ENCODE measurements at places on chromosomes 7 and 10. TPM values are rescaled to one million over a fixed set of nuclear protein-coding genes. Genes with fewer than 3 reads are reported as not detected.

The FGL2 gene
- total RNA-seq = 3.4 TPM

The SLC13A4 gene
- total RNA-seq = 7.6 TPM

The RAB19 gene
- not detected for total RNA-seq

The TAS2R5 gene
- total RNA-seq = 3.4 TPM

The PKD2L1 gene
- total RNA-seq = 0.62 TPM

DNA sequence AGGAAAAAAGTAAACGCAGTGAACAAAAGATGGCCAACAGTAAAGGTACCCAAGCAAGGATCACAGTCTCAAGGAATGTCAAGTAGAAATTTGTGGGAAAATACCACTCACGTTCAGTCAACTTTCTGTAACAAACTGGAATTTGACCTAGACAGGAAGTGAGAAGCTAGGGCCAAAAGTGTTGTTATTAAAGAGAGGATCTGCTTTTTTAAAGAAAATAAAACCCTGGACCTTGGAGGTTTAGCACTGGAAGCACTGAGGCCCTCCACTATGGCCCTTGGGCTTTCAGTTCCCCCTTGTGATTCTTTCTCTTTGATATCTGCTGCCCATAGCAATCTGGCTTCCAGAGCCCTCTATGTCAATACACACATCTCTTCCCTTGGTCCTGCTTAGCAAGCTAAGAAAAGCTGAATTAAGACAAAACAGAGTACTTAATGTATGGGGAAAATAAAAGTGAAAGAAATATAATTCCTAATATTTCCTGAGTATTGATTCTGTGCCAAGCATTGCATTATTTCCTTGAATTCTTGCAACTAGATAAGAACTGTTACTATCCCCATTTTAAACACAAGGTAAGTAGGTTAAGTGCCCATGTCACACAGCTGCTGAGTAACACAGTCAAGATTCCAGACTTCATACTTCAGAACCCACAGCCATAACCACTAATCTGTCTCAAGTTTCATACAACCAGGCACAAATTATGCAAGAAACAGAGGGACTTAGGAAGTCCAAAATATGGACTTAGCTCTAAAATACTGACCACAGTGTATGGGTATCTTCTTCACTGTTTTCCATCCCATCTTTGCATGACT is 2.6 kb upstream of the ZNF438 start:
- no peak for DNase-seq

GRCh38 chr7:1939434-1940401 is 269.6 kb downstream of the ELFN1 start:
- DNase-seq = no peak

DNA sequence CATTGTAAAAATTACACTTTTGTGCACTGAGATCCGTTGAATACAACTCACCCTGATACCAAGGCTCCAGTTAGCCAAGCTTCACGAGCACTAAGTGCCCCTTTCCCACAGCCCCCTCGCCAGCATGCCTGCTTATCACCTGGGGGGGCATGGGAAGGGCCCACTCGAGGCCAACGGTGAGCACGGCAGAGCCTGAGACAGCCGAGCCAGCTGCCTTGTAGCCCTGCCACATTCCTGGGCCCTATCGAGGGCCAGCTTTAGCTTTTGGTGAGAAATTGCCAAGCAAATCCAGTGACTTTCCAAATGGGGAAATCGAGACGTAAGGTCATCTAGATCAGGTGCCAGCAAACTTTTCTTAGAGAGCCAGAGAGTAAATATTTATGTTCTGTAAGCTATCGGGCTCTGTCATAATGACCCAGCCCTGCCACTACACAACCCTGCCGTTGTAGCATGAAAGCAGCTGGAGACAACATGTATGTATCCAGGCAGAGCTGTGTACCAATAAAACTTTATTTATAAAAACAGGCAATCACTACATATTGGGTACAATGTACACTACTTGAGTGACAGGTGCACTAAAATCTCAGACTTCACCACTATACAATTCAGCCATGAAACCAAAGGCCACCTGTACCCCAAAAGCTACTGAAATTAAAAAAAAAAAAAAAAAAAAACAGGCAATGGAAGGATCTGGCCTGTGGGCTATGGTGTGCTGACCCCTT is 83.6 kb downstream of the FAM53B start:
- no peak for DNase-seq

GRCh38 chr7:23235813-23236221 is 10.8 kb upstream of the GPNMB start:
- DNase-seq = no peak

- no peak for DNase-seq
These were observed 5.0 kb downstream of the TPK1 start for GRCh38 chr7:144830811-144831210.

- no peak for DNase-seq
These were observed 62.2 kb downstream of the GRID1 start for GRCh38 chr10:86304436-86304835.

DNA sequence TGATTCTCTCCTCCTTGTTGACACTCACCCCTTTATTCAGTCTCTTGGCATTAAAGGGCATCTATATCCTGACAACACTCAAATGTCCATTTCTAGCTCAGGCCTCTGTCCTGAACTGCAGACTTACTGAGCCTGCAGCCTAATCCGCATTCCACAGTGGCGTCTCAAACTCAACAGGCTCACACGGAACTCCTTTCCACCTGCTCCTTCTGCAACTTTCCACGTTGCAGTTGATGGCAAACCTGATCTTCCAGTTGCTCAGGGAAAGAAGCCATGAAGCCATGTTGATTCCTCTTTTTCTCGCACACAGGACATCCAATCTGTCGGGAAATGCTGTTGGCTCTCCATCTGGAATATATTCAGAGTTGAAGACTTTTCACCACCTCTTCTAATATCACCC is 522.4 kb downstream of the CCSER2 start:
- DNase-seq = no peak

DNA sequence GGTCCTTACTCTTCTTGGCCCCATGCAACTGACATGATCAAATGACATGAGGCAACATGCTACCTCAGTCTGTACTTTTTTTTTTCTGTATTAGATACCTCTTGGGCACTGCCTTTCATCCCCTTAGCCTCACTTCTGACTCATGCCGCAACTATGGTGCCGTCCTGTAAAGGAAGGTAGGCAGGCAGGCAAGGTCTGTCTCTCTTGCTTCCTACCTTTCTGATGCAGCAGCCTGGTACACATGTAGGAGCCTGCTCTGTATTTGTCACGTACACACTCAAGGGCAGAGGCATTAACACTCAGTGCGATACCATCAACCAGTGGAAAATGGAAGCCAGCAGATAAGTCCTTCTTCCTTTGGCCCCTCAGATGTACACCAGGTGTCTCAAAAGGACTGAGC is 146.7 kb downstream of the ATE1 start:
- DNase-seq = no peak

GRCh38 chr10:7467031-7467667 is 56.3 kb upstream of the SFMBT2 start:
- DNase-seq = no peak

- peak; percentile 7 for DNase-seq
These were observed 74.1 kb downstream of the TACC2 start for GRCh38 chr10:122062831-122063674.

DNA sequence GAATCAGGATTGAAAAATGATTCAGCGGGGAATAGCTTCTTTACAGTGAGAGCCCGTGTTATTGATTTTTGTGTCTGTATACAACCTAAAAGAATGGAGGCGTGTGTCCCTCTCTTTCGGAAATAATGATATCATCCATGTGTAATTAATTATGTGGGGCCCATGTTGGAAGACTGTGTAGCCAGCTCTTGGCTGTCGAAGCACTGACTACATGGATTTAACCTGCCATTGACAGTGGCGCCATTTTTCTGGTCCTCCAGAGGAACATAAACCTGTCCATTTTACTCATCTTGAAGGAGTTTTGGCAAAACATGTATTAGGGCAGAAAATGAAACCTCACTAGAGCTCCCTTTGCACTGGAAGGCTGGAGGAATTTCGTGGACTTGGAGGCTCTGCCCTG is 119.6 kb downstream of the ITIH5 start:
- DNase-seq = no peak

- no peak for DNase-seq
These were observed 237.3 kb downstream of the CDK14 start for GRCh38 chr7:90833443-90833842.

- DNase-seq = no peak
These were observed 13.7 kb upstream of the HERC4 start for GRCh38 chr10:68088740-68089139.

- DNase-seq = no peak
These were observed 519.2 kb upstream of the PCDH15 start for GRCh38 chr10:55320187-55320700.

DNA sequence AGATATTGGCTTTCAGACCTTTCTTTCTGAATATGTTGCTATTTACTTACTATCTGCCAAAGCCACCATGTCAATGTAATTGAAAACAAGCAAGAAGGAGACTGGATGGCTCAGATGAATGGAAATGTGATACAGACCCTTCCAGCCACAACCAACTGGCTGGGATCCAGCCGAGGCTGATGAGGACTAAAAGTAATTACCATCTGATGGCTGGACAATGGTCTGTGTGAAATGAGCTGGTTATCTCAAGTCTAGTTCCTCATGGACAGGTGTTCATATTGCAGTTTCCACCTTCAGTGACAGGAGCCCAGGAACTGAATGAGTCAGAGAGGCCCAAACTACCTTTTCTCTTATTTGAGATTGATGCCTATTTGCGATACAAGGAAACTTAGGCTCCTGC is 267.5 kb downstream of the GATA3 start:
- no peak for DNase-seq

GRCh38 chr10:71713135-71714030 is 6.2 kb downstream of the C10orf105 start:
- peak; percentile 67 for DNase-seq

DNA sequence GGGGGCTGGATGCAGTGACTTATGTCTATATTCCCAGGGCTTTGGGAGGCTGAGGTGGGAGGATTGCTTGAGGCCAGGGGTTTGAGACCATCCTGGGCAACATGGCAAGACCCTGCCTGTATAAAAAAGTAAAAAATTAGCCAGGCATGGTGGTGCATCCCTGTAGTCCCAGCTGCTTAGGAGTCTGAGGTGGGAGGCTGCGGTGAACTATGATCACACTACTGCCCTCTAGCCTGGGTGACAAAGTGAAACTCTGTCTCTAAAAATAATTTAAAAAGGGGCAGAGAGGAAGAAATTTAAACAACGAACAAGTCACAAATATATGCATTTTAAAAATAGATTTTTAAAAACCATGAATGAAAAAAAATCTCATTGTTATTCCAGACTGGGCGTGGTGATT is 46.2 kb upstream of the FEZF1 start:
- no peak for DNase-seq

GRCh38 chr10:94645285-94645684 is 38.2 kb upstream of the CYP2C18 start:
- no peak for DNase-seq

DNA sequence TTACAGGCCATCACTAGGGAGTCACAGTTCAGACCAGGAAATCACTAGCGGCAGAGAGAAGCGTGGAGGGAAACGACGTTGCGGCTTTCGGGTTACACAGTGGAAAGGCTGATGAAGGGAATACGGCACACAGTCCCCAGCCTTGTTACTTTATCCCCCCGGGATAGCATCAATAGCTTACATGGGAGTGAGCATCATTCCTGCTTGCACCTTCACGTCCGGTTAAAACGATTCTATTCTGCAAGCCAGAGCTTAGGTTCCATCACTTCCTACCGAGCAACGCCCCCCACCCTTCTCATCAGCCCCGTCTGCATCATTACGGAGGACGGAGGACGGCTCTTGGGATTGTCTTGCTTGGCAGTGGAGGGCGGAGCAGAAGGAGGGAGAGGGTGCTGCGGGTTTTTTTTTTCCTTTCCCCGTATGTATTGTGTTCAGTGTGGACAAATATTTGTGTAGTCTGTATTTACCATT is 124.9 kb downstream of the CLEC2L start:
- no peak for DNase-seq

DNA sequence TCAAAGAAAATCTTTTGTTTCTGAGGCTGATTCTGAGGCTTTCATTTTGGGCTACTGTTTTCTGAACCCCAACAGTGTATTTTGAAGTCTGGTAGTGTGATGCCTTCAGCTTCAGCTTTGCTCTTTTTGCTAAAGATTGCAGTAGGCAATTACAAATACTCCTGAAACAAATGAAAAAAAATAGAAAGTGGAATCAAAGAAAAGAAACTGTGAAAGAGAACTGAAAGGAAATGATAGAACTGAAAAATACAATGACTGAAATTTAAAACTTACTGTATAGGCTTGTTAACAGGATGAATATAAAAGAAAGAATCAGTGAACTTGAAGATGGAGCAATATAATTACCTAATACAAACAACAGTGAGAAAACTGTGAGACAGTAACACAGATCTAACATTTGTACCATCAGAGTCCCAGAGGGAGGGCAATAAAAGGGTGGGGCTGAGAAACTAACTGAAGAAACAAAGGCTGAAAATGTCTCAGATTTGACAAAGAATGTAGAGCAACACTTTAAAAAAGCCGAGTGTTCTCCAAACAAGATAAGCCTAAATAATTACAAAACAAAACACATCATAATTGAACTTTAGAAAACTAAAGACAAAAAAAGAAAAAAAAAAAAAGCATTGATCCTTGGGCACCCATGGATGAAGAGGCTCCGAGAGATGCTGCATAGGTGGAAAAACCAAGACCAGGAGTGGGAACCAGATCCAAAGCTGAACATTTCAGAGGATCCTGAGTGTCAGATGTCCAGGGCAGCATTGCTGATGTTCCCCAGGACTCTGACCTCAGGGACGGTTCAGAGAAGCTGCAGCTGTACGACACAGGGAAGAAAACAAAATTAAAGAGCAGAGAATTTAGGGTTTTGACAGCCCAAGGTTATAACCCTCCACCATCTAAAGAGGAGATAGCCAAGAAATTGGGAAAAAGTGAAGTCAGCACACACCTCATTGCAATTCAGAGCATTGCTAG is 223.2 kb upstream of the IGFBP3 start:
- DNase-seq = no peak

DNA sequence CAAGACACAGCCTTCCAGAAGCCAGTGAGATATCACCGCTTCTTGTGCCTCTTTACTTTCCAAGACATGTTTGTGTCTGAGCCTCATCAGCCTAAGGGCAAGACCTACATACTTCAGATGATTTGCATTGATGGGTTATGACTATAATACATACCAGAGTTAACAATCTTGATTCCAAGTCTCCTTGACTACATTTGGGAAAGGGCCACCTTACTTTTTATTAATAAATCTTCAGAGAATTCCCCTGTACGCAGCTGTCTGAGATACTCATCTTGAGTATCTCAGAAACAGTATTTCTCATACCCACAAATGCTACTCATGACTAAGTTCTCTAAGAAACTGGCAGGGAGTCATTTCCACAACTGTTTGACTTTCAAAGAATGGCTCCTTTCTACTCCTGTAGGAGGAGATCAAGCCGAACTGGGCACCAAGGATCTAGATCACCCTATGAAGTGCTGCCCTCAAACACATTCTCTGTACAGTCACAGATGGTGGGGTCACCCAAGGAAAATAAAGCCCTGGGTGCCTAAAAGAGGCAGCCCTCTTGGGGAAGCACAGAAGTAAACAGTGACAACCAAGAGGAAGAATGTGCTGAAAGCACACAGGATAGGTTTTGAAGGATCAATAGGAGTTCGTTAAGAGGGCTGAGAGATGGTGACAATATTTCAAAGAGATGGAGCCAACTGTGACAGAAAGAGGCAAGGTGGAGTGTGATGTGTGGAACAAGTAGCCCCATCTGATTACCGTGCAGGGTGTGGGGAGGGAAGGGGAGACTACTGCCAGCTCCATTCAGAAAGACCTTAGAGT is 138.9 kb downstream of the JAZF1 start:
- DNase-seq = no peak

All from occipital lobe (tissue), 3 donors.